ENCODE measurements at places on chromosomes 6 and 20. TPM values are rescaled to one million over a fixed set of nuclear protein-coding genes. Genes with fewer than 3 reads are reported as not detected.
A peak's percentile ranks its signal among the peaks of the same experiment; 100 is the strongest.

DNA sequence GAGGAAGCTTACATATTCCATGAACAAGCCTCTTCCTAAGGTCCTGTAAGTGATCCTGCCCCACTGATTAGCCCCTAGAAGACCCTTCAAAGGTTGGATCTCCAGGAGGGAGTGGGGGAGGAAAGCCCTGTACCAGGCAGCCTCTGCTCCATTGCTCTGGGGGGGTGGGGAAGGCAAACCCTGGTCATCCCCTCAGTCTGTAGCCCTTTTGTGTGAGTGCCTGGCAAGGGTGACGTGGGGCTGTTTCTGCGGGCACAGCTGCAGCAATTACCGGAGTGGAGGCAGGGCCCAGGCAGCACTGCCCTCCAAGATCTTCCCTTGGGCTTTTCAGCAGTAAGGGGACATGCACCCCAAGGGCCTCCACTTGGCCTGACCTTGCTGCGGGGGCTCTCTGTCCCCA lies at the start of gene MOG:
MOG (plus strand) TSS at position 295 of the 400 bp plus-strand sequence. CDS start 118 bp downstream, outside the sequence.
- DNase-seq = no peak

GRCh38 chr20:17023806-17024205 lies 203.0 kb upstream of the PCSK2 start:
- no peak for DNase-seq

GRCh38 chr6:132504757-132505156 lies 8.2 kb downstream of the STX7 start:
- DNase-seq = no peak

- DNase-seq = no peak
Observed at GRCh38 chr20:32183947-32184635, 23.5 kb downstream of the PLAGL2 start.

DNA sequence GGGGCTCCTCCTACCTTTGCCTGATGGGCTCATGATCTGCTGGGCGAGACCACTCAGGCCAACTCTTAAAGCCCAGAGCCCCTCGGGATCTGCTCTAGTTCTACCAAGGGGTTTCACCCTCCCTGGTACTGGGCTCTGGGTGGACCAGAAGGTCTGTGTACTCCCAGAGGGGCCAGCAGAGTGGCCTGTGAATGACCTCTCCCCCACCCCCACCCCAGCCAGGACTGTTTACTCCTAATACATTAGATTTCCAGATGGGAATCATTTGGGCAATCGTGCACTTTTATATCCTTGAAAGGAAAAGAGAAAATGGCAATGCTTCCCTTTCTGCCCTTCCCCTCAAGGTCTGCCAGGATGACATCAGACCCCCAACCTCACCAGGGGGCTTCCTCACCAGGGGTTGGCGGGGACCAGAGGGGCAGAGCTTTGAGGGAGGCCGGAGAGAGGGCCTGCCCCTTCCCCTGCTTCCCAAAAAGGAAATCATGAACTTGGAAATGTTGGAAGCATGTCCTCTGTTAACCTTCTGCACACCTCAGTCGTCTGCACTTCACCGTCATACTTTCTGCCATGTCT lies 37.1 kb upstream of the PMEPA1 start:
- DNase-seq = no peak

DNA sequence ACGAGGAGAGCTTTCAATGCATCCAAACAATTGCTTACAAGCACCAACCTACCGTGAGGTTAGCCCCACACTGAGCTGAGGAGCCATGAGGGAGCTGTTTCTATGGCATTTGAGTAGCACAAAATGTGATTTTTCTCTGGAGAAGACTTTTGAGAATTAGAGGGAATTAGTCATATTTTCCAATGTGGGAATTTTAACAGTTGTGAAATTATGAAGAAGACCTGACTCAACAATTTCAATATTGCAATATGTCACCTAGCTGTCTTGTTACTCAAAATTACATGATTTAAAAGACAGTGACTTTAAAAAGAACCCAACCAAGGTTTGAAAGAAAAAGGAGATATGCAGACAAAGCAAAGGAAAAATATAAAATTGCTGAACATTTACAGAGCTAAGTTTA lies 62.6 kb upstream of the LY86 start:
- DNase-seq = no peak

DNA sequence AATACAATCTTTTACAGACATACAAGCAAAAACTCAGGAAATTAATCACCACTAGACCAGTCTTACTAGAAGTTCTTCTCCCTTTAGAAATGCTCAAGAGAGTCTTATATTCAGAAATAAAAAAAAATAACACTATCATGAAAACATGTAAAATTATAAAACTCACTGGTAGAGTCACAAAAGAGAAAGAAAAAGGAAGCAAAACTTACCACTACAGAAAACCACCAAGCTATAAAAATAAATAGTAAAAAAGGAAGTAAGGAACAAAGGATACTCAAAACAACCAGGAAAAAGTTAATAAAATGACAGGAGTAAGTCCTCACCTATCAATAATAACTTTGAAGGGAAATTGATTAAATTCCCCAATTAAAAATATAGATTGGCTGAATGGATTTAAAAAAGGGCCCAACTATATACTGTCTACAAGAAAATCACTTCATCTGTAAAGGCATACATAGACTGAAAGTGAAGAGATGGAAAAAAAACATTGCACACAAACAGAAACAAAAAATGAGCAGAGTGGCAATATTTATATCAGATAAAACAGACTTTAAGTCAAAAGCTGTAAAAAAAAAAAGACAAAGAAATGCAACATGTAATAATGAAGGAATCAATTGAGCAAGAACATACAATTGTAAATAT lies 489.5 kb downstream of the KIF16B start:
- DNase-seq = no peak

- DNase-seq = no peak
Observed at GRCh38 chr6:19181211-19181610, 656.0 kb upstream of the ID4 start.

DNA sequence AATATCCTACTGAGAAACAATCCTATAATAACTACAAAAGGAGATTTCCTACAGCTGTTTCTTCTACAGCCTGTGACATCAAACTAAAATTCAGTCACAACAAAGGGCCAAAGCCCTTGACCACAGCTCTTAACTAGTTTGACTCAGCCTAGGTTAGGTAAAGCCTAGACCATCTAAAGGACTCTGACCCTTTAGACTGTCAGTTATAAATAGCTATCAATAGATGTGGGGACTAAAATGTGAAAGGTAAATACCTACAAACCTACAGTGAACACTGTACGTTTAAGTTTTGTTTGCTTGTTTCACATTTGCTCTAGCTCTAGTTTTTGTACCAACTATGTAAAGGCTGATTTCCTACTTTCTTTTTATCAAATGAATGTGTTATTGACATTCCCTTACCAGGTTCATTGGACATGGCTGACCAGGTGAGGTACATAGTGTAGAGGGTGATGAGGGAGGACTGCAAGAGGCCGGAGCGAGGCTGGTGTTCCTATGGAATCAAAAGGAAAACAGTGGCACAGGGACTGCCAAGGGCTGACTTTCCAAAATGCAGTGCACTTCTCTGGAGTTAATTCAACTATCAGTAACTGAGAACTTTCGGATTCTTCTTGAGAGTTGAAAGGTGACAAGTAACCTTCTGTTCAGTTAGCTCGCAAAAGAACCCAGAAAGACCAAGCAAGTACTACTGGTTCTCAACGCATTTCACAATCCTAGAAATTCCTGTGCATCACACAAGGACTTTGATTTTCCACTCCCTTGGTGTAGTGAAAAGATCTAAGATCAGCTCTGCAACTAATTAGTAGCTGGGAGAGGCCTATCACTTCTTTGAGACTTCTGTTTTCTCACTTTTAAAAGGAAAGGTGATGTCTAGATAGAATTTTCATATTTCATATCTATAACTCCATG lies 17.2 kb downstream of the SERINC3 start:
- DNase-seq = no peak

DNA sequence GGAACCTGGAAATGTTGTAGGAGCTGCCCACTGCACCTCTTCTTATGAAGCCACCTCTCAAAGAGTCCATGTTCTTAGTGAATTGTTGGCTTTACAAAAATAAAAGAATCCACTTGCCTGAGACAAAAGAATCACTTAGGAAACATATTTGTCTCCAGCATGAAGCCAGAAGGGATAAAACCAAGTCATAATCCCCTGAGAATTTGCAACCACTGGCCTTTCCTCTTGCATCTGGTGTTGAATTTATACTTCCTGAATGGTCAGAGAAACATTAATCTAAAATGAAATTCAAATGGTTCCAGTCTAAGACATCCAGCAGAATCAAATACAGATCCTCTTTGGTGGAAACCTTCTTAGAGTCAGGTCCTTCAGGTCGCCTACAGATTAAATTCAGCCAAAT lies 192.5 kb upstream of the ECI2 start:
- no peak for DNase-seq

DNA sequence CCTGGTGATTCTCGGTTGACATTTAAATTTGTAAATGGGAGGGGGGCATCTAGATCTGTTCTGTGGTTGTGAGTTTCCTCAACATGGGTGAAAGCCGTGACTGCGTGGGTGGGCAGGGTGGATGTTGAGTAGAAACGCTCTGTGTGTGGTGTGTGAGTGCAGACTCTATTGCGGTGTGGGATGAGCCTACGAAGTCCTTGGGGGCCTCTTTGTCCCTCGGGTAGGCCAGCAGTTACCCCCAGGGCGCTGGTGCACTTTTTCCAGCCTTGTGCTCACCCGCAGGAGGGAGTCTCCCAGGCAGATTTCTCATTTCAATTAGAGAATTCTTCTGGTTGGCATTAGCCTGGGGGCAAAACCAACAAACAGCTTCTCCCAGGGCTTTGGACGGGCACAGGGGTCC lies 10.6 kb downstream of the TOX2 start:
- no peak for DNase-seq

GRCh38 chr6:166032366-166033200 lies 135.1 kb downstream of the TBXT start:
- no peak for DNase-seq

DNA sequence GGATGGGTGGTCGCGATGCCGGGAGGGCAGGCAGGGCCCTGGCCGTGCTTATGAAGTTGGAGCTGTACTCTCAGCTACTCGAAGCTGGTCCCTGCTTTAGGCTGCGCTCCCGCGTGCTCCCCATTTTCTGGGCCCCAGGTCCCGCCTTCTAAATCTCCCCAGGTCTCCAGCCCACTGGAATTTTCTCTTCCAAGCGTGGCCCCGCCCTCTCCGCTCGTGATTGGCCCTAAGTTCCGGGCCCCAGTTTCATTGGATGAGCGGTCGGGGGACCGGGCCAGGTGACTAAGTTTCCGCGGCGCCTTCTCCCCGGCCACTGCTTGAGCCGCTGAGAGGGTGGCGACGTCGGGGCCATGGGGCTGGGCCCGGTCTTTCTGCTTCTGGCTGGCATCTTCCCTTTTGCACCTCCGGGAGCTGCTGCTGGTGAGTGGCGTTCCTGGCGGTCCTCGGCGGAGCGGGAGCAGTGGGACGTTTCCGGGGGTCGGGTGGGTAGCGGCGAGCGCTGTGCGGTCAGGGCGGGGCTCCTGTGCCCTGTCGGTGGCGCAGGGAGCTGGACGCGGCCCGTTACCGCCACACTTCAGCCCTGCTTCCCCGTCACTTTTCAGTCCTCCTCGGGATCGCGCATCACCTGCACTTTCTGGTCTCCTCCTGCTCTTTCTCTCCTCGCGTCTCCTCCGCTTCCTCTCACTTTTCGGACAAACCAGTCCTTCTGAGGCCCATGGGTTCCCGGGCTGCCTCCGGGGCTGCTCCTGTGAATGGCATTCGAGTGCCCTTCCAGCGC lies at the start of gene MICA:
MICA (plus strand) TSS at position 313 of the 778 bp plus-strand sequence; CDS start at position 351, 38 bp downstream.
- peak; percentile 56 for DNase-seq

The STMND1 gene
- polyA plus RNA-seq = not detected

The OARD1 gene
- 41.0 TPM for polyA plus RNA-seq

The TGM2 gene
- 0.09 TPM for polyA plus RNA-seq

Measured in CD4-positive, alpha-beta memory T cell (primary cell).